ENCODE measurements at places on chromosomes 2 and 18. TPM values are rescaled to one million over a fixed set of nuclear protein-coding genes. Genes with fewer than 3 reads are reported as not detected.

GRCh38 chr2:53753041-53753440 is 14.6 kb upstream of the CHAC2 start:
- no peak for DNase-seq

GRCh38 chr2:201858281-201859184 is 52.2 kb downstream of the CDK15 start:
- no peak for DNase-seq

DNA sequence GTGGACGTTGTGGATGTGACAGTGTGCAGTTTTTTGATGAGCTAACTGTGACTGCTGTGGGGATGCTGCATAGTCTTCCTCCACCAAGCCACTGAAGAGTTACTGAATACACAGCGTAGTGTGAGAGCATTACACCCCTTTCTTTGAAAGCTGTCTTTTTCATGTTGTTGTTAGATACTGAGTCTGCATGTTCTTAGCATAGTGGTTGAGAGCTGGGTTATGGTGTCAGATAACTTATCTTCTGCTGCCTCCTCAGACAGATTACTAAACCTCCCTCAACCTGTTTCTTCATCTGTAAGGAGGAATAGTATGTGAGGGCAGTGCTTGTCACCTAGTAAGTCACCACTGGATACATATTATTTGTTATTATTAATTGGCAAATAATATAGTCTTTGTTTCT is 63.2 kb downstream of the CEP192 start:
- no peak for DNase-seq

- DNase-seq: no peak
These were observed 118.9 kb downstream of the TMEM182 start for GRCh38 chr2:102880731-102881130.

GRCh38 chr2:163044114-163044513 is 205.5 kb upstream of the KCNH7 start:
- no peak for DNase-seq

Gene RESP18
- total RNA-seq: not detected

Gene FSHR
- total RNA-seq: not detected

Gene LBX2
- 9.6 TPM for total RNA-seq

All from Panc1 (cell line).